Spleen (tissue), 13 donors: ENCODE measurements at places on chromosomes 3 and 15. TPM values are rescaled to one million over a fixed set of nuclear protein-coding genes. Genes with fewer than 3 reads are reported as not detected.

Gene GOLGA6L10
- 1.5 TPM for total RNA-seq

Gene CPN2
- total RNA-seq: 0.54 TPM

Gene PHLDB2
- total RNA-seq: 60.2 TPM

Gene TGM4
- not detected for total RNA-seq

Gene PLCL2
- 60.4 TPM for total RNA-seq

Gene HRG
- not detected for total RNA-seq

Gene CHL1
- 11.9 TPM for total RNA-seq

Gene LMAN1L
- total RNA-seq: 106 TPM

Gene DNAH12
- total RNA-seq: 0.17 TPM

Gene WDR73
- total RNA-seq: 31.4 TPM

Gene TRANK1
- total RNA-seq: 75.6 TPM

Gene USP50
- not detected for total RNA-seq

Gene MAGEL2
- total RNA-seq: 1.9 TPM

Gene FSIP1
- 0.85 TPM for total RNA-seq

Gene HEG1
- total RNA-seq: 87.9 TPM

Gene EFL1
- 19.5 TPM for total RNA-seq

Gene MUC13
- total RNA-seq: not detected

Gene EBLN2
- total RNA-seq: 14.6 TPM

Gene CGNL1
- total RNA-seq: 0.57 TPM

Gene GOLIM4
- 35.9 TPM for total RNA-seq

Gene CCDC54
- total RNA-seq: not detected

Gene PLD1
- total RNA-seq: 57.2 TPM

Gene GP5
- 1.8 TPM for total RNA-seq

Gene SCN5A
- total RNA-seq: 0.77 TPM

Gene BCL2A1
- total RNA-seq: 89.5 TPM

Gene ALS2CL
- 22.1 TPM for total RNA-seq

Gene VEPH1
- total RNA-seq: 11.5 TPM

Gene ITPKA
- total RNA-seq: not detected

Gene RPP25
- 7.9 TPM for total RNA-seq

Gene CPEB1
- total RNA-seq: 0.26 TPM

Gene ARL6
- 5.9 TPM for total RNA-seq

Gene SPTSSB
- 0.94 TPM for total RNA-seq

Gene LYZL4
- not detected for total RNA-seq

Gene ATP13A5
- total RNA-seq: not detected

Gene DNAJA4
- total RNA-seq: 22.0 TPM

Gene NTRK3
- 1.9 TPM for total RNA-seq

Gene CLDN1
- 3.0 TPM for total RNA-seq

Gene IGSF11
- not detected for total RNA-seq

Gene SEMA3G
- 17.3 TPM for total RNA-seq
